ENCODE measurements at places on chromosomes 1 and 21. TPM values are rescaled to one million over a fixed set of nuclear protein-coding genes. Genes with fewer than 3 reads are reported as not detected.
A peak's percentile ranks its signal among the peaks of the same experiment; 100 is the strongest.

DIRAS3 gene
- 2.5 TPM for total RNA-seq

TMPRSS15 gene
- total RNA-seq, result 1.4 TPM

DNA sequence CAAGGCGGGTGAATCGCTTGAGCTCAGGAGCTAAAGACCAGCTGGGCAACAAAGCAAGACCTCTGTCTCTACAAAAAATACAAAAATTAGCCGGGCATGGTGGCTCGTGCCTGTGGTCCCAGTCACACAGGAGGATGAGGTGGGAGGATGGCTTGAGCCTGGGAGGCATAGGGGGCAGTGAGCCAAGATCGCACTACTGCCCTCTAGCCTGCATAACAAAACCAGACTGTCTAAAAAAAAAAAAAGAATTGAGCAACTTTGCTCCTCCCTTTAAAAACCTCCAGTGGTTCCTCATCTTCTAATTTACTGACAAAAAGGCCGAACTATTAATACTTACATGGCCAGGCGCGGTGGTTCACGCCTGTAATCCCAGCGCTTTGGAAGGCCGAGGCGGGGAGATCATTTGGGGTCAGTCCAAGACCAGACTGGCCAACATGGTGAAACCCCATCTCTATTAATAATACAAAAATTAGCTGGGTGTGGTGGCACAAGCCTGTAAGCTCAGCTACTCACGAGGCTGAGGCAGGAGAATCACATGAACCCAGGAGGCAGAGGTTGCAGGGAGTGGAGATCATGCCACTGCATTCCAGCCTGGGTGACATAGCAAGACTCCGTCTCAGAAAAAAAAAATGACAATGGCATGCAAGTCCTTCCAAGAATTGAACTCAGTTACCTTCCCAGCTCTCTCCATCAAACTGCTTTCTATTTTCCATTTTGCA lies 4.4 kb downstream of the ACBD3 start:
- H3K4me3 ChIP-seq, result no peak overlapping the region
- peak overlapping the region; percentile 78 for H3K27ac ChIP-seq
- H3K36me3 ChIP-seq, result peaks cover 17% of the 10 kb centered on the region
- peaks cover 42% of the 10 kb centered on the region for H3K4me1 ChIP-seq

C1orf141 gene
- 0.22 TPM for total RNA-seq

DNA sequence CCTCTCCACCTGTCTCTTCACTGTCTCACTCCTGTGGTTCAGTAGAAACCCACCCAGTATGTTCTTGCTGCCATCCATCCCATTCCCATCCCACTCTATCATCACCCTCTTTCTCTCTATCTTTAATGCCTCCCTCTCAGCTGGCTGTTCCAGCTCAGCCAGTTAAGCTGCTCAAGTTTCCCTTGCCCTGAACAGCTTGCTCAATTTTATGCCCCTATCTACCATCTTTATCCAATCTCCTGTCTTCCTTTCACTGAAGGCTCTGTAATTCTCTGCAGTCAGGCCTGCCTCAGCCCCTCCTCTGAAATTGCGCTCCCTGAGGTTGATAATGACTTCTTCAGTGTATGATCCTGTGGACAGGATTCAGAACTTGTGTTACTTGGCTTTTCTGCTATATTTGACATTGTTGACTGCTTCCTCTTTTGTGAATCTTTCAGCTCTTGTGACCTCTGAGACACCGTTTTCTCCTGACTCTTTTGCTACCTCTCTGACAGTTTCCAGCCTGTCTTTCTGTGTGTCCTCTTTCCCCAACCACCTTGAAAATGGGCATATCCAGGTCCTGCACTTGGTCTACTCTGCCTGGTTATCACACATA lies 13.9 kb upstream of the BCAR3 start:
- no peaks in the 10 kb centered on the region for H3K36me3 ChIP-seq
- peaks cover 11% of the 10 kb centered on the region for H3K4me1 ChIP-seq
- H3K27me3 ChIP-seq, result no peaks in the 10 kb centered on the region
- DNase-seq, result no peak
- H3K4me3 ChIP-seq, result no peak overlapping the region

DNA sequence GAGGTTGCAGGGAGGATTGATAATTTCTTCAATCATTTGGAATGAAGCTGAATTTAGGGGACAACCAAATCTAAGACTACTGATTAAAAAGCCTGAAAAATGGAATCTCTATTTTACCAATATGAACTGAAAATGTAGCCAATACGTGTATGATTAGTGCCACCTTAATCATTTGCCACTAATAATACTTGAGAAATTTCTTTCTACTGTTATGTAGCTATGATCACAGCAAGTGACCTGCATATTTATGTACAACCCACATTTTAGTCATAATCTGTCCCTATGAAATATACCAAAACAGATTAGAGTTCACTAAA lies 6.5 kb downstream of the COLGALT2 start:
- H3K27me3 ChIP-seq, result peaks cover 26% of the 10 kb centered on the region
- no peak for DNase-seq

RGSL1 gene
- total RNA-seq, result not detected

DNA sequence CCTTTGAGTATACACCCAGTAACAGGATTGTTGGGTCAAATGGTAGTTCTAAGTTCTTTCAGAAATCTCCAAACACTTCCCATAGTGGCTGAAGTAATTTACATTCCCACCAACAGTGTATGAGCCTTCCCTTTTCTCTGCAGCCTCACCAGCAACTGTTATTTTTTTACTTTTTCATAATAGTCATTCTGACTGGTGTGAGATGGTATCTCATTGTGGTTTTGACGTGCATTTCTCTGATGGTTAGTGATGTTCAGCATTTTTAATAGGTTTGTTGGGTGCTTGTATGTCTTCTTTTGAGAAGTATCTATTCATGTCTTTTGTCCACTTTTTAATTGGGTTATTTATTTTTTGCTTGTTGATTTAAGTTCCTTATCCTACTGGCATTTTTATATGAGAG lies 26.4 kb upstream of the LAMC1 start:
- H3K27me3 ChIP-seq, result no peaks in the 10 kb centered on the region
- no peak for DNase-seq
- no peaks in the 10 kb centered on the region for H3K4me1 ChIP-seq
- no peak overlapping the region for H3K4me3 ChIP-seq

LRRN2 gene
- 3.3 TPM for total RNA-seq

CD2 gene
- not detected for total RNA-seq

DNA sequence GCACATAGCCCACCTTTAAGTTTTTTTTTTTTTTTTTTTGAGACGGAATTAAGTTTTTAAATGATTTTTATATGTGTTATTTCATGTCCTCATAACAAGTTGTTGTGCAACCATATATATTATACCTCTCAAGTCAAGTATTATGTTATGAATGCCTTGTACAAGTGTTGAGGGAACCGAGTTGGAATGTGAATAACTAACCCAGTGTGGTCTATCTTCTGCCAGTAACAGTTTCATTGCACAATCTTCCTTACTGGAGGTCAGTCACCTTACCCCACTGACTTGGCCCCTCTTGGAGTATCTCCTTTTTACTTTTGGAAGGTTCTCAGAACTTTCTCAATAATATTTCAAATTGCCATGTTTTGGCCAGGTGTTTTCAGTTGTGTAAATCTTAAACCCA lies 201.9 kb downstream of the CACNA1E start:
- H3K4me1 ChIP-seq, result no peaks in the 10 kb centered on the region

CA6 gene
- not detected for total RNA-seq

- no peak overlapping the region for H3K27ac ChIP-seq
- H3K4me3 ChIP-seq, result no peak overlapping the region
- no peak for DNase-seq
- peaks cover 41% of the 10 kb centered on the region for H3K4me1 ChIP-seq
- no peaks in the 10 kb centered on the region for H3K36me3 ChIP-seq
Measured at GRCh38 chr1:47571952-47572351, 134.1 kb downstream of the FOXD2 start.

DNA sequence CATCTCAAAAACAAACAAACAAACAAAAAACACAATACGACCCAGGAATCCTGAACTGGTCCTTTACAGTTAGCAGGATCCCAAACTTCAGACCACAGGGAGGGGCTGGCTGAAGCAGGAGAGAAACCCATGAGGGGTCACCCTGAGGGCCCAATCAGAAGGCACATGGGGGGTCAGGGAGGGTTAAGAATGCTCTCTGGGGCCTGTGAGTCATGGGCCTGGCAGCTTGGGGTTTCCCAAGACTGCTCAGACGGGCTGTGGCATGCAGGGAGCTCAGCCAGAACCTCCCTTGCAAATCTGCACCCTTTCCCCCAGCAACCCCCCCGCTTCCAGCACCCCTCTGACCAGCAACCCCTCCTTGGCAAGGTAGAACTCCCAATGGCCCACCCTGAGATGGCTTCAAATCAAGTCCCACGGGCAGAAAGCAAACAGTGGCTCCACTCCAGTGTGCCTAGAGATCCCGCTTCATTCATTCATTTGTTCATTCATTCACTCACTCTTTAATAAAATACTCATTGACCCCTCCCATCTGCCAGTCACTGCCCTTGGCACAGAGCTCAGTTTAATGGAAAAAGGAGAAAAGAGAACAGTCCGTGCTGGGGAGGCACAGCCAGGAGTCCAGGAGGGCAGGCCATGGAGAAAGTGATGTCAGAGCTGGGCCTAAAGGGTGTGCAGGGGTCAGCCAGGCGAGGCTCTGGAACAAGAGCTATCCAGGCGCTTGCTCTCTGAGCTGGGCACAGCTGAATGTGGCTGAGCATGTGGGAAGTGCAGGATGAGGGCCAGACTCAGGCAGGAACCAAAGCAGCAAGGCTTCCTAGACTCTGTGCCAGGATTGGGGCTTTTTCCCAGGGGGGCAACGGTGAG lies 8.2 kb downstream of the UQCRHL start:
- peaks cover 64% of the 10 kb centered on the region for H3K4me1 ChIP-seq
- H3K27me3 ChIP-seq, result no peaks in the 10 kb centered on the region
- H3K27ac ChIP-seq, result peak overlapping the region; percentile 90
- no peak overlapping the region for H3K4me3 ChIP-seq

DNA sequence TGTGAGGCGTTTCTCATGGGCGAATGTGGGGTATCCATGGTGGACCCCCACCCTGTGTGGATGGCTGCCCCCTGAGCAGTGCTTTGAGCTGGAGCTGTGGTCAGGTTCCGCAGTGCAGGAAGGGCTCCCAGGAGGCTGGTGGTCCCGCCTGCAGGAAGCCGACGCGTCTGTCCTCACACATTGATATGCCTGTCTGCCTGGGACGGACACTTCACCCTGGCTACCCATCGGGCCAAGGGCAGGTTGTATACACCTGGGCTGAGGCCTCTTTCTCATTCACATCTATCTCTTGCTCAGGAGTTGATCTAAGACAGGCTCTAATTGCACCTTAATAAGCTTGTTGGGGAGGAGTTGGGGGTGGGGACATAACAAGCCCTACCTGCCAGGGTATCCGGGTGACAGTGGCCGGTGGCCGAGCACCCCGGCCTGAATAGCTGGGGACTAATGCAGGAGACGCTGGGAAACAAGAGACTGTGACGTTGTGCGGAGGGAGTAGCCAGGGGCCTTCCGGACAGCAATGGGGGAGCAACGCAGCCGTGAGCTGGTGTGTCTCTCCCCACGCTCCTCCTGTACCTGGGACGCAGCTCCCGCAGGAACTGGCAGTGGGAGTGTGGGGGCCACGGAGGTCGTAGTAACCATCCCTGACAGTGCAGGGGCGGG lies 21.7 kb downstream of the PDXK start:
- H3K4me3 ChIP-seq, result peak overlapping the region; percentile 59
- peaks cover 7% of the 10 kb centered on the region for H3K36me3 ChIP-seq
- H3K27ac ChIP-seq, result peak overlapping the region; percentile 97
- no peaks in the 10 kb centered on the region for H3K27me3 ChIP-seq

GRCh38 chr1:155713075-155713474 lies 24.2 kb downstream of the DAP3 start:
- no peak overlapping the region for H3K27ac ChIP-seq
- no peak for DNase-seq
- H3K36me3 ChIP-seq, result peaks cover 44% of the 10 kb centered on the region
- no peak overlapping the region for H3K4me3 ChIP-seq

GRCh38 chr21:41641821-41642701 lies 124.8 kb downstream of the RIPK4 start:
- DNase-seq, result no peak
- peaks cover 37% of the 10 kb centered on the region for H3K4me1 ChIP-seq
- peaks cover 2% of the 10 kb centered on the region for H3K36me3 ChIP-seq
- H3K27me3 ChIP-seq, result no peaks in the 10 kb centered on the region
- peak overlapping the region; percentile 58 for H3K27ac ChIP-seq

- H3K4me1 ChIP-seq, result peaks cover 39% of the 10 kb centered on the region
- H3K4me3 ChIP-seq, result no peak overlapping the region
- DNase-seq, result no peak
- no peak overlapping the region for H3K27ac ChIP-seq
- H3K27me3 ChIP-seq, result no peaks in the 10 kb centered on the region
Measured at GRCh38 chr1:2255420-2256369, 27.6 kb downstream of the SKI start.

DNA sequence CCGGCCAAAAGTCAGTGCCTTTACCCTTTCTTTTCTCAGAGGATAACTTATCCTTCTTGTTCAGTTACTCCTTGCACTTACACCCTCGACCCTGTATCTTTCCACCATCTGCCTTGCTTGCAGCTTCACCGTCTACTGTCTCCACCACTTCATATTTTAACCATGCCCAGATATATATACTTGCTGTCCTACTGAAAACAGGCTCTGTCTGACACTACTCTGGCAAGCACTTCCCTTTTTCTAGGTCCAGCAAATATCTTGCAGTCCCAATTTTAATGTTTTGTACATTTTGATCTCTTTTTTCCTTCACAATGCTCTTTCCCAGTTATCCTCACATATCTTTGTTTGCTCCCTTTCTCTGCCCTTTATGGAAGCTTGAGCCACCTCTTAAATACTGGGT lies 308.6 kb downstream of the TPR start:
- DNase-seq, result no peak
- H3K36me3 ChIP-seq, result peaks cover 14% of the 10 kb centered on the region
- no peaks in the 10 kb centered on the region for H3K4me1 ChIP-seq
- H3K27ac ChIP-seq, result no peak overlapping the region

DNA sequence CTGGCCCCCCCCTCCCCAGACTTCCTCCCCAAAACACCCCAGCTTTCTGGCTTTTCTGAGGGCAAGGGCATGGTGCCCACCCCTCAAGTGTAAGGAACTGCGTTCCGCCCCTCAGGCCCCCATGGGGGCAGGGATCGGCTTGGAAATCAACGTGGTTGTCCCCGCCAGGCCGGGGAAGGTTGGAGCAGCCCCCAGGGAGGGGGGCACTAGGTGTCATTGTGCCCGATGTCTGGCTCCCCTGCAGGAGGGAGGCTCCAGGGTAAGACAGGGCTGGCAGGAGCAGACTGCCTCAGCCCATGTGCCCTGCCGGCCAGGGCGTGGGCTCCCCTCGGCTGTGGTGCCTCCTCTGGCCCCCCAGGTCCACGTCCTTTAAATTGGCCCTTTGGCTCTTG lies 7.4 kb upstream of the TFAP2E start:
- no peak overlapping the region for H3K4me3 ChIP-seq
- no peak for DNase-seq
- H3K27ac ChIP-seq, result no peak overlapping the region
- peaks cover 3% of the 10 kb centered on the region for H3K4me1 ChIP-seq
